Mammary epithelial cell (primary cell): ENCODE measurements at places on chromosomes 2 and 18.
A peak's percentile ranks its signal among the peaks of the same experiment; 100 is the strongest.

DNA sequence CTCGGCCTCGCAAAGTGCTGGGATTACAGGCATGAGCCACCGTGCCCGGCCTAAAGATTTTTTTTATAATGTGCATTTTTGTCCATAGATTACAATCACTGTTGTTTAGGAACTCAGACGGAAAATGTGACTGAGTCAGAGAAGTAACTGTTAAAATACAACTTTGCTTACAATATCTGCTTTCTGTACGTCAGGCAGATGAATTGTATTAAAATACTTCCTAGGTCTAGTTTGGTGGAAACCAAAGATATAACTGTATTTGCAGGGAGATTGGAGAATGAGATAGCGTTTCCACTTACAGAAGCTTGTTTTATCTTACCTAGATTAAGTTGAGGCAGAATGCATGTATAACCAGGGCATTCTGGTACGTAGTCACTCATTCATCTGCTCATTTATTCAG is 36.7 kb downstream of the ASAP2 start:
- DNase-seq = no peak

DNA sequence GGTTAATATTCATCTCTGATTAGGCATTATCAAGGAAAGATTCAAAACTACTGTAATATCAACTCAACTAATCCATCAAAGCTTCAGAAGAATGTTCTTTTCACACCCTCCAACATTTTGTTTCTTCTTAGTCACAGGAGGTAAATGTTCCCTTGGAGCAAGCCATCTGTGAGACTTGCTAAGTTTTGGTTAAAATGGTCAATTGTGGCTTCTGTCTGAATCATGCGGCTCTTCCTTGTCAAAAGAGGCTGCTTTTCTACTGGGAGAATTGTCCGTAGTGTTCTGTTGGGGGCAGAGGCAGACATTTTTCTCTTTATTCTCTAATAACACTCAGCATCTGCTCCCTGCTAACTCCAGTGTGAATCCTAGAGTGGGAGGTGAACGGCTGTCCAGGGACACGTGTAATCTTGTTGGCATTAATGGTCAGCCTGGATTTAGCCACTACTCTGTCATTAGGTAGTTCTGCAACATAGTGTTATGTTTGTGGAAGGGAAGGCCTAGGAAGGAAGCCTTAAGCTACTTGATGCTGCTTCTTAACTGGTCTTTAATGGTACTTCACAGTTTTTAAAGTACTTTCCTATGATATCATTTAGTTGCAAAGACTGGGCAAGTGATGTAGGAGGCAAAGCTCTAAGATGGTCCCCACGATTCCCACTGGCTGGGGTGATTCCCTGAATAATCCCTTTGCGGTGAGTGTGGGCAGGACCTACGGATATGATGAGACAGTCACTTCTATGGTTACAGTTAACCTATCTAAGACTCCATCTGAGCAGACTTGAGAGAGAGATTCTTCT is 22.6 kb upstream of the FAP start:
- no peak for DNase-seq

- no peak for DNase-seq
These were observed 14.0 kb downstream of the TWIST2 start for GRCh38 chr2:238861766-238862315.

- DNase-seq = no peak
These were observed 28.4 kb upstream of the MGAT4A start for GRCh38 chr2:98759338-98759737.

- DNase-seq = no peak
These were observed 167.4 kb upstream of the GATA6 start for GRCh38 chr18:22001912-22002487.

GRCh38 chr2:215430528-215431187 is 5.2 kb downstream of the FN1 start:
- DNase-seq = no peak

DNA sequence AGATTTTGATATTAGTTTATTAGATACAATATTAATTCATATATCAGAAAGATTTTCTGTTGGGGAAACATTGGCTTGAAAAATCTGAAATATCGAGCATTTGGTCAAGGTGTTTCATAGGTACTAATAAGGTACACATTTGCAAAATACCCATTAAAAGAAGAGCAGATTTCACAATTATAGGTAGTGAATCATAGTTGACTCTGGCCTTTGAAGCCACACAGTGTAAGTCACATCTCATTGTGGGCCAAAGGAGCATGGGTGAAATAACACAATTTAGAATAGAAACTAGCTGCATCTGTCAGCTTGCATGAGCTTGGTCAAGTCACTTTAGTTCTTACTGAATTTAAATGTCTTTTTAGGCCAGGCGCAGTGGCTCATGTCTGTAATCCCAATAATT is 4.9 kb downstream of the KDM3A start:
- peak; percentile 37 for DNase-seq

GRCh38 chr2:56473524-56473923 is 289.7 kb downstream of the CCDC85A start:
- no peak for DNase-seq

GRCh38 chr2:237444071-237444470 is 30.1 kb upstream of the COL6A3 start:
- DNase-seq = no peak

DNA sequence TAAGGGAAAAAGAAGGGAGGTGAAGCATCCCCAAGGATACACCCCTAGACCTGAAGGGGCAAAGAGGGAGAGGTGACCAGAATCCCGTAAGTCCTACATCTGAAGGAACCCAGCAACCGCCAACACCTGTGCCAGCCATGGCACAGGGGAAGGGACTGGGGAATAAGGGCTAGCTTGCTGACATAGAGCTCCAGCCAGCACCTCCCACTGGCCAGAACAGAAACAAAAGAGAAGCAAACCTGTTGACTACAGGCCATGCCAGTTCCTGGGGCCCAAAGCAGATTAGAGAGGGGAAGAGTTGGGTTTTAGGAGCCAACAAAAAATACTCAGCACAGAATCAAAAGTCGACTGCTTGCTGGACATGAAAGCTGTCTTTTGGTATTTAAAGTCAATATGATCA is 244.6 kb downstream of the SUCLG1 start:
- no peak for DNase-seq

DNA sequence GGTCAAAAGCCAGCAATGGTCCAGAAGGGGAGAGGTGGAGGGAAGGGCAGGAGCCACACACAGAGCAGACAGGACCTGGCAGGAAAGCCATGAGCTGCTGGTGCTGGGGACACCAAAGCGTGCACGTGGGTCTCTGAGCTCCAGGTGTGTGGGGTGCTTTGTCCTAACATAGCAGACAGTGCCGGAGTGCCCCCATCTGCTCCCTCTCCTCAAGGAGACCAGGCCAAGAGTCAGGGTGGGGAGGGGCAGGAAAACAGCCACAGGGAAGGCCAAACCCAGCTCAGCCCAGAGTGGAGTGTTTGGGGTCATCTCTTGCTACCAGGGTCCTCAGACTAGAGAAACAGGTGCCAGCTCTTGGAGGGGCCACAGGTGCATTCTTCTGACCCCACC is 4.2 kb upstream of the GPC1 start:
- no peak for DNase-seq

- DNase-seq = no peak
These were observed 80.4 kb downstream of the EPB41L3 start for GRCh38 chr18:5463390-5463789.

GRCh38 chr2:130806370-130806769 is 30.3 kb upstream of the ARHGEF4 start:
- DNase-seq = no peak

DNA sequence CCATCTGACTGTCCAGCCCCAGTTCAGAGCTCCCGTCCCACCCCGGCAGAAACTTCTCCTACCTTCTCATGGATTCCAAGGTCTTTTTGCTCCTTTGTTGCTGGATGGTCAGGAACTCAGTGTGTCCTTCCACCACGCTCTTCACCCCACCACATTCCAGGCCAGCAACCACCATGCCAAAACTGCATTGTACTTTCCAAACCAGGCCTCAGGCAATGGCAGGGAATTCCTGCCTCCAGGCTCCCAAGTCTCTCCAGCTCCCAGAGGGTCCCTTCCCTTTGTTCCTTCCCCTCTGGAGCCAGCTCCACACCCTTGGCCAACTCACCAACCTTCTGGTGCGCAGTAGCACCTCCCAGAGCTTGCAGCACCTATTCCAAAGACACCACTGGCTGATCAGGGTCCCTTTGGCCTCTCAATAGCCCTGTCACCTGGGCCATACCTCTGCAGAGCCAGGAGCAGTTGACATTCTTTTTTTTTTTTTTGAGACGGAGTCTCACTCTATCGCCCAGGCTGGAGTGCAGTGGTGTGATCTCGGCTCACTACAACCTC is 8.1 kb downstream of the CHMP1B start:
- peak; percentile 39 for DNase-seq

DNA sequence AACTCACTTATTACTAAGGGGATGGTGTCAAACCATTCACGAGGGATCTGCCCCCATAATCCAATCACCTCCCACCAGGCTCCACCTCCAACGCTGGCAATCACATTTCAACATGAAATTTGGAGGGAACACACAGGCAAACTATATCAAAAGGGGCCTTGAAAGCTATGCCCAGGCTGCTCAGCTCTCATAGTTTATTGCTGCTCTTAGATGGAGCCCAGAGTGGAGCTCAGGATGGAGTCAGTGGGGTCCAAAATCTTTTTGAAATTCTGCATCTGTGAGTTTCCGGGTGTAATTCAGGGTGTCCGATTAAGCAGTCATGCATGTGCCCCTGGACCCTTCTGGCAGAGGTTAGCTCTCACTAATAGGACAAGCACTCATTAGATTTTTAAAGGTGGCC is 24.3 kb downstream of the RHOB start:
- no peak for DNase-seq

GRCh38 chr2:226611196-226611943 is 188.2 kb downstream of the IRS1 start:
- DNase-seq = peak; percentile 8

- peak; percentile 48 for DNase-seq
These were observed 69.8 kb downstream of the MCFD2 start for GRCh38 chr2:46845542-46846486.

DNA sequence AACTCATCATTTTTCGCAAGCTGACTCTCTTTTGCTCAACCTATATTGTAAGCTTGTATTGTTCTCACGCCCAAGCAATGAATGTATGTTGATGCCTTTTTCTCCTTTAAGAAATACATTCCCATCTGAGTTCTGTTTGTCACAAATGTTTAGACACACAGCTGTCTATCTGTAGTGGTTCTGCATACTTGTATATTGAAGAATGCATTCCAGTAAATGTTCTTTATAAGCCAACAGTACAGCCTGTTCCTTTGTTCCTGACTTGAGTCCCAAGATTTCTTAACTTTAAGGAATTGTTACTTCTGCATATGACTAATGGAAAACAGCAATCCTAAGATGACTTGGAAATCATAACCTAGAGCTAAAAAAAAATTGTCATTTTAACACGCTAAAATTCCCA is 849.1 kb upstream of the POU3F3 start:
- no peak for DNase-seq

- DNase-seq = no peak
These were observed 435.0 kb upstream of the SMIM21 start for GRCh38 chr18:75862458-75862857.

GRCh38 chr2:182887753-182888415 is 21.4 kb upstream of the FRZB start:
- DNase-seq = no peak

DNA sequence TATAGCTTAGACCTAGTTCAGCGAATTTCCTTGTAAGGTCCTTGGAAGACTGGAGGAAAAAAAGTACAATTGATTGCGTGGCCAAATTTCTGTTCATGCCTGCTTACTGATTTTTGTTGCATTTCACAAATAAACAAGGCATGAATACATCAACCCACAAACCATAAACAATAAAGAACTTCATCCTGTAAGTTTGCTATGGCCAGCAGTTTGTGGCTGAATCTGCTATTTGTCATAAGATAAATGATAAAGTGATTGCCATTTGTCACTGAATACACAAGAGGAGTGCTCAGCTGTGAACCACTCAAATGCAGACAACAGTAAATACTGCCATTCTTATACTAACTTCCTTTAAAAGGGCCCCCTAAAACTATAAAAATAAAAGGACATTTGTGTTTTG is 259.5 kb downstream of the CCDC178 start:
- no peak for DNase-seq
